Stimulated activated CD4-positive, alpha-beta T cell treated with anti-CD3 and anti-CD28 coated beads, Interleukin-1b, Interleukin-23, amount 100 ng/mL, for 48 hours (primary cell): ENCODE measurements at places on chromosomes 5 and 9.

DNA sequence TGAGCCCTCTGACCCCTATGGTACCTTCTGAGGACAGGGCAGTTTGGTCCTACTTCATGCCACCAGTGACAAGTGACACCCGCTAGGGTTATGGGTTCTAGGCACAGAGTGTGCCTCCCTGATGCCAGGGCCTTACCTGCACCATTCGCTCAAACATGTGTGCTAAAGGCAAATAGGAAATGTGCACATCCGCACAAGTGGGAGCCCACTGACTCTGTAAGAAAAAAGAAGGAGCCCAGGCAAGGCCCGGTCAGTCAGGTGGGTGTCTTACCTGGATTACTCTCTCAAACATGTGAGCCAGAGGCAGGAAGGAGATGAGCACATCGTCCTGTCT lies 29.1 kb upstream of the MEIKIN start:
- no peak for DNase-seq

- no peak for DNase-seq
Measured at GRCh38 chr5:24571302-24571701, 73.5 kb downstream of the CDH10 start.

- no peak for DNase-seq
Measured at GRCh38 chr5:45847877-45848276, 151.7 kb upstream of the HCN1 start.

- DNase-seq = peak; percentile 68
Measured at GRCh38 chr5:176541338-176542134, 4.3 kb upstream of the RNF44 start.

DNA sequence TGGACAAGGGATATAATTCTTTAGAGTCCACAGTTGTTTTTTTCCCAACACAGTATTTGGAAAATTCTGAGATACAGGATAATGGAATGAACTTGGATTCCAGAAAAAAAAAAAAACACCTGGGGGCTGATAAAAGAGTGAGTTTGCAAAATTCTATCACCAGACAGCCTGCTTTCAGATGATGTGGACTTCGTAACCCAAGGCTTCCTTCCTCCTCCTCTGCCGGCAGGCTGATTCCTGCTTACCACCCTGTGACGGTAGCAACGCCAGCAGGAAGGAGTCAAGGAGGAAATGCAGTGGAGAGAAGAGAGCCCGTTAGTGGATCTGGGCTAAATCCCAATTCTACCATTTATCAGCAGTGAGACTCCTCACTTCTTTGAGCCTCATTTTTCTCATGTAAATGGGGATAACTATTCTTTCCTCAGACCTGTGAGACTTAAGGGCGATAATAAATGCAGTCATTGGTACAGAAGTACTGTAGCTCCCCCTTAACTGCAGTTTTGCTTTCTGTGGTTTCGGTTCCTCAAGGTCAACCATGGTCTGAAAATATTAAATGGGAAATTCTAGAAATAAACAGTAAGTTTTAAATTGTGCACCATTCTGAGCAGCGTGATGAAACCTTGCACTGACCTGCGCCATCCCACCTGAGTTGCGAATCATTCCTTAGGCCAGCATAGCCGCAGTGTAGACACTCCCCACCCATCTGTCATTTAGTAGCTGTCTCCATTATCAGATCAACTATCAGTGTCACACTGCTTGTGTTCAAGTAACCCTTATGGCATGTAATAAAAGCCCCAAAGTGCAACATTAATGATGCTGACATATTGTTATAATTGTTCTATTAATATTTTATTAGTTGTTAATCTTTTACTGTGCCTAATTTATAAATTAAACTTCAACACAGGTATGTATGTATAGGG lies 71.4 kb downstream of the DCP2 start:
- no peak for DNase-seq

DNA sequence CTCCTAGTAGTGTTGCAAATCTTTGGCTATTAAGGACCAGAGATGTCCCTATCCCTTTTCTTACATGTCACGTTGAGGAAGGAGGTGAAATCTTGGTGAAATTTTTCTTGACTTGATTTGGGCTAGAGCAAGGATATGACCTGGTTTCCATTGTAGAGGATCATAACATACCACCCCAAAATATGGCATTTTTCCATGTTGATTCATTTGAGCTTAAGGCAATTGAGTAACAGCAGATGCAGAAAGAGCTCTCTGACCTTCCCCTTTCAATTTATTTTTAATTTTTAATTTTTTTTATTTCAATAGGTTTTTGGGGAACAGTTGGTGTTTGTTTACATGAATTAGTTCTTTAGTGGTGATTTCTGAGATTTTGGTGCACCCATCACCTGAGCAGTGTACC lies 61.2 kb upstream of the MAP1B start:
- DNase-seq = no peak

DNA sequence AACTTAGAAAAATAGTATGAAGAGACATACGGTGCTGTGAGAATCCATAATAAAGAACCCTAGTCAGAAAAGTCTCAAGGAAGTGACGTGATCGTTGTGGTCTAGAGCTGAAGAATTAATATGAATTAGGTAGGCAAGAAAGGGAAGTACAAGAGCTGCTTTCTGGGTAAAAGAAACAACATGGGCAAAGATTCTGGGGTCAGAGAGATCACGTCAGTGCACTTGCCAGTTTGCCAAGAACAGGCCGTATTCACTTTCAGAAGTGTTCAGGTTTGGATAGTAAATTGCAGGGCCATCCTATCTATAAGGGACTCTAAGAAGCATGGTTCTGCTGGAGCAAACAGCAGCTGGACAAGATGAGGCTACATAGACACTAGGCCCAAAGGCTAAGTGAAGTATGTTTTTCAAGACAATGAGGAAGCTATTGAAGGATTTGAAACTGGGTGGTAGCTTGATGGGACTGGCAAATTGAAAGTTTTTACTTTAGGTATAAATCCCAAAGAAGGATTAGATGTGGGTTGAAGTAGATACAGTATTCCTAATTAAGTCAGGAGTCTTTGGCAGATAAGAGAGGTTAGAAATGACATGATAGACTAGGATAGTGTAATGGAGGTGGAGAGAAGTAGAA lies 4.8 kb upstream of the CHD1 start:
- no peak for DNase-seq
